ENCODE measurements at places on chromosomes 11 and 22.
A peak's percentile ranks its signal among the peaks of the same experiment; 100 is the strongest.

DNA sequence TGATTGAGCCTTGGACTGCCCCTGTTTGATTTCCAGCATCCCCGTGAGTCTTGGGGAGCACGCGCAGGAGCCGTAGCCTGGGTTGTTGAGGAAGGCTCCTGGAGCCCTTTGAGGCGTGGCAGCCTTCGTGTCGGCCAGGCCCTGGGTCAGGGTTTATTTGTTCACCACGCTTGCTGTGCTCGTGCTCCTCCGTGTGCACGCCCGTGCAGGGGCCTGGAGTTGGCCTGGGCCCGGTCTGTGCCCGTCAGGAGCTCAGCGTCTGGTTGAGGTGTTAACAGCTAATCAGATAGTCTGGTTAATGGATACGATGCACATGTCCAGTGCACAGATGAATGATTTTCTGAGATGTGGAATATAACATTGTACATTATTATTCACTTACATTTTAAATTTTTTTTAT, 8.0 kb downstream of the IGHMBP2 start:
- DNase-seq = no peak

DNA sequence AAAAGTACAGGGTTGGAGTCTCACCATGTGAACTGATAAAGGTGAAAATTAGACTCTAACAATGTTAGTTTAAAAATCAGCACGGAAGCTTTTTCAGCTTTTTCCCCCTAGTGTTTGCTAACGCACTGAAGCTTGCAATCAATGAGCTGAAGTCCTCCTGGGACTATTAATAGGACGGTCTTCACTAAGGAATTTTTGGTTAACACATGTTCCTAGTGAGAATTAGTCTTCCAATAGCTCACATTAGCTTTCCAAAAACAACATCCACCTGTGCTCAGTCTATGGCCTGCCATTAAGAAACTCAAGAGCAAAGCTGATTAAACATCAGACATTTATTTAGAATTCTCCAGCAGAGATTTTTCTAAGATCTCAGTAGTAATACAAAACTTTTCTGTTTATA, 26.7 kb upstream of the DDI1 start:
- DNase-seq = no peak

DNA sequence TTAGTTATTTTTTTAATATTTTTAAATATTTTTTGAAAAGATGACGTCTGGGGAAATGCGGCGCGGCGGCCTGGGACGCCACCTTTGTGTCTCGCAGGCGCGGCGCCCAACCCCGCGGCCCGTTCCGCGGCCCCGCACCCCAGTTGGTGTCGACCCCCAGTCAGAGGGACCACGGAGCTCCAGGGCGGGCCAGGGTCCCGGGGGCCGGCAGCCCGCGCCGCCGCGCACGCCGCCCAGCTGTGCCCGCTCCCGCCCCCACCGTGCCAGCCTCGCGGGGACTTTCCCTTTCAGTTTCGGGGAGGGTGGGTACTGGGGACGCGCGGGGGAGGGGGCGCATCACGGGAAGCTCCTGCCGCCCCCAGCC, 1.6 kb downstream of the CCND1 start:
- peak; percentile 44 for DNase-seq

GRCh38 chr11:93049740-93050139, 80.3 kb downstream of the MTNR1B start:
- DNase-seq = no peak

DNA sequence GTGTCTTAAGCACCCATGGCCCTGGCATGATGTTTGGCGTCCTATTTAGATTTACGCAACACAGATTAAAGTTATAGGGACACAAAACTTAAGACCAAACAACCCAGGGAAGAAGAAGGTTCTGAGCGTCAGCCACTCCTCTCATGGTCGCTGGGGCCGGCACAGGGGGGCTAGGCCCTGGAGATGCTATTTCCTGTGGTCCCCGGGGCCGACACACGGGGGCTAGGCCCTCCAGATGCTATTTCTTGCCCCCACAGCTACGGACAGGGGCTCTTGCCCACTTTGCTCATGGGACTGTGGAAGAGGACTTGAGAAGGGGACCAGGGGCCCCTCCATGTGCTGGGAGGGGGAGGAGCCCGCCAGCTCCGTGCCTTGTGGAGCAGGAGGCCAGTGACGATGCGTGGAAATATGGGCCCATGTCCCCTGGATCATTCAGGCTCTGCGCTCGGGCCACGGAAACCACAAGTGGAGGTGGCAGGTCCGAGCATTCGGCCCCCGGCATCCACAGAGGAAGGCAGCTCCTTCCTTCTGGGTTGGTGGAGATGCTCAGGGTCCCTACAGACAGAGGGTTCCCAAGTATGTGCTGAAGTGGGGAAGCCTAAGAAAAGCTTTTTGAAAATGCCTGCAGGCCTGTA, 711.1 kb downstream of the BRD1 start:
- DNase-seq = no peak

DNA sequence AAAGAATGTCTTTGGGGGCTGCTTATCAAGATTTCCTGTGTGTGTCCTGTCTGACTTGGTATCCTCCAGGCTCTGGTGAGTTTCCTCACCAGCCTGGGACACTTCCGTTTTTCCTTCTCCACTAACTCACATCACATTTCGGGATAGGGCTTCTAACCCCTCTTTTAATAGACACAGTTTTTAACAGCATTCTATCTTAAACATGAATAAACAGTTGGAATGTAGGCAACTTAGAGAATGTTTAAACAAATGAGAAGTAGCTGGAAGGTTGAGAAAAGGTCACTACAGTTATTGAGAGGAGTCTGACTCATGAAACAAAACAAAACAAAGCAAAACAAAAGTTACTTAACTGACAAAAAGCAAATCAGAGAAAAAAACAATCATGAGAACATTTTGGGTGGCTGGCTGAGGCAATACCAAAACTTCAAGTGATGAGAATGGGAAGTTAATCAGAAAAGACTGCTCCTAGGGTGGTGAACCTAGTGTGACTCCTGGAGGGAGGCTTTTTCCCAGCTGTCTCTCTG, 64.7 kb upstream of the CTSC start:
- peak; percentile 24 for DNase-seq

DNA sequence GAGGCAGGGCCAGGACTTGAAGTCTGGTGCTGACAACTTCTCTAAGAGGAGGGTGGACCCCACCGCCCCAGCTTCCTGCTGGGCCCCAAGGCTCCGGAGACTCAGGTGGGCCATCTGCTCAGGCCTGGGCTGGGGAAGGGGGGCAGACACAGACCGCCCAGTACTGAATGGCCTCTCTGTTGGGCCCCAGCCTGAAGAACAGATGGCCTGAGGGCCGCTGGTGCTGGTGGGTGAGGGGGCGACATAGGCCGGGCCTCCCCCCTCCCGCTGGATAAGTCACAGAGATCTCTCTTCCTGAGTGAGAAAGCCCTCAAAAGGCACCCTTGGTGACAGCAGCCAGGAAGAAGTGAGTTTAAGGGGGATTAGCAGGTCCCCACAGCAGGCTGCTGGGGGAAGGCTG, 12.5 kb upstream of the TP53I11 start:
- no peak for DNase-seq
